Stimulated activated CD4-positive, alpha-beta T cell treated with anti-CD3 and anti-CD28 coated beads, Interleukin-1b, Interleukin-23, amount 100 ng/mL, for 48 hours (primary cell): ENCODE measurements at places on chromosomes 3 and 15.

GRCh38 chr15:80323285-80323684 is 71.3 kb upstream of the CTXND1 start:
- DNase-seq = no peak

- DNase-seq = peak; percentile 37
Measured at GRCh38 chr3:45864760-45865519, 21.4 kb upstream of the CCR9 start.

GRCh38 chr3:2851361-2851760 is 258.8 kb downstream of the IL5RA start:
- DNase-seq = no peak

- DNase-seq = no peak
Measured at GRCh38 chr3:24639061-24639460, 144.4 kb upstream of the THRB start.

GRCh38 chr15:83107841-83108181 is 366 bp downstream of the TM6SF1 start:
- no peak for DNase-seq

DNA sequence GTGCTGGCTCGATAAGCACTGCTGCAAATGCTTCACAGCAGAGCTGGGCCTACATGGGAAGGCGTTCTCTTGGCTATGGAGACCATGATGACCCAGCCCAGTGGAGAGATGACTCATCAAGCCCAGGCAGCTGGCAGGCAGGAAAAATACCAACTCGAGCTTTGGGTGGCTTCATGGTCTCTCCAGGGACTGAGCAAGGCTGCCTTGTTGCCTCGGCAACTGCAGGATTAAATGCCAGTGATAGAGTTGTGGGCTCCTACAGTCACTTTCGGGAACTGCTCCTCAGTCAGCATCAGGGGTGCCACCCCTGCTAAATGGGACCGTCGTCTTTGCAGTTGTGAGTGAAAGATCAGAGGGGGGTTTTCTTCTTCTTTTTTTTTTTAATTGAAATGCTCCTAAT is 54.6 kb upstream of the MYZAP start:
- DNase-seq = no peak

GRCh38 chr15:100202309-100202960 is 139.3 kb downstream of the ADAMTS17 start:
- DNase-seq = no peak
